ENCODE measurements at places on chromosomes 7 and 10. TPM values are rescaled to one million over a fixed set of nuclear protein-coding genes. Genes with fewer than 3 reads are reported as not detected.

Gene SCART1
- 0.47 TPM for total RNA-seq

Gene ZNF25
- 2.6 TPM for total RNA-seq

DNA sequence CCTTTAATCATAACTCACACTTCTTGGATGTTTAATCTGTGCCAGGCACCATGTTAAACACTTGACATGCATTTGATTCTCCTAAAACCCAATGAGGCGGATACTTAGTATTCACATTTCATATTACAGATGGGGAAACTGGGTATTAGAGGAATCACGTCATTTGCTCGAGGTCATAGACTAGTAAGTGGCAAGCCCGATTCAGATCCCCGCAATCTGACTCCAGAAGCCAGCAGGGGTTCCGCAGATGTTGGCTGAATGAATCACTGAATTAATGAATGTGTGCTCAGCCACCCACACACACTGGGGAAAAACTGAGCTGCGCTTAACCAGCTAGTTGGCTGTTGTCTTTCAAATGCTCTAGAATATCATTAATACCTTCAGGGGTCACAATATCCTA is 22.5 kb upstream of the ENO4 start:
- DNase-seq = no peak

Gene SUN3
- total RNA-seq = 1.1 TPM

DNA sequence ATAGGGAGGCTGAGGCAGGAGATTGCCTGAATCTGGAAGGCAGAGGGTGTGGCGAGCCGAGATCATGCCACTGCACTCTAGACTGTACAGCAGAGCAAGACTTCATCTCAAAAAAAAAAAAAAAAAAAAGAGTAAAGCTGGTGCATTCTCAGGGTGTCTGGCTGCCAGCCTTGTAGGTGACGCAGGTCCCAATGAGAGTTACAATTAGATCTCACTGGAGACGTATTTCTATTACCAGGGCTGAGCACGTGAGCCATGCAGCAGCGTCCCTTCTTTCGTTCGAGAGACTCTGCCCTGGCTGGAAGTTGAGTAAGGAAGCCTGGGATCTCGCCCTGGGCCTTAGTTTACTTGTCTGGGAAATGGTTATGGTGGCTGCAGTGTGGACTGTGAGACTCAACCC is 22.4 kb upstream of the ZMIZ1 start:
- DNase-seq = no peak

- DNase-seq = peak; percentile 88
These were observed 21.2 kb upstream of the RAMP3 start for GRCh38 chr7:45136106-45137060.

Gene PSD
- 0.06 TPM for total RNA-seq

DNA sequence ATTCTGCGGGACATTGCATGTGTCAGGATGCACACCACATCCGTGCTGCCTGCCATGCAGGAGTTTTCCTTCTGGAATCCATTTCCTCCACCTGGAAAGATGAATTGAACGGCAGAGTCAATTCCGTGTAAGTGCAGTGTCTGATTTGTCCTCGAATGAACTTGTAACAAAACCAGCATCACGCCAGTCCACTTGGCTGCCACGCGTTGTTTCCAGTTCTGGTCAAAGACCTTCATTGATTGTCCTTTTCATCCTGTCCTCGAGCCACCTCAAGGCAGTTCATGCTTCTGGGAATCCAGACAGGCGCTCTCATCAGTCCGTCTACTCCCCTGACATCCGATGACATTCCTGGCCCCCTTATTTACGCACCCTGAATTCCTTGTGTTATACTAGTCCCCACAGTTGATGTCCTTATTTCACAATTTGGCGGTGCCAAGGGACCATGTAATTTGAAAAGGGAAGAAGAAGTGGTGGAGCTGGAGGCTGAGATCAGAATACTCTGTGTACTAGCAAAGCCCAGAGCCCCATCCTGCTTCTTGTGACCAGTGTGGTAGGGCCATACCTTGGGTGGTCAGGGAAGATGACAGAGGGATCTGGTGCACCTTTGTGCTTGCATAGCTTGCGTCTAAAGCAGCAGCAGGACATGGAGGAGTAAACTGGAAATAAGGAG is 502.2 kb downstream of the PLXNA4 start:
- no peak for DNase-seq

DNA sequence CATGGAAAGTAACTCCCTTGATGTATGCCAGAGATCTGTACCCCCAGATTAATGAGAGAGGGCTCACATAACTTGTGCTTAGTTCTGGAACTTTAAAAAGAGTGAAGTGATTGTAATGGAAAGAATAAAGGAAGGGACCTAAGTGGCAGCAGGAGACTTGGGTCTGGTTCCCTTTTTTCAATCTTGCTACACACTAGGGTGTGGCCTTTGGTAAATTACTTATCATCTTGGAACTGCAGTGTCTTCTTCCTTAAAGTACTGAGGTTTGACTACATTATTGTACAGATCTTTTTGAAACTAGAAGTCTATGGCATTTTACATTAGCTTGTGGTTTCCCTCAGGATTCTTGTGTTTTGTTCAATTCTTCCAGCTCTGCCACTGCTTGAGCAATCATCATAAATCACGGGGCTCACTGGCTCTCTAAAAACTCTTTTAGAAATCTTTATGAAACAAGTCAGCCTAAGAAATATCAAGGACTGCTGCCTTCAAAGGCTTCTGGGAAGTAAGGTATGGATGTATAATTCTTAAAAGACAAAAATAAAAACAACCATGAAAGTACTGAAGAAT is 22.5 kb upstream of the CHRM2 start:
- DNase-seq = no peak

DNA sequence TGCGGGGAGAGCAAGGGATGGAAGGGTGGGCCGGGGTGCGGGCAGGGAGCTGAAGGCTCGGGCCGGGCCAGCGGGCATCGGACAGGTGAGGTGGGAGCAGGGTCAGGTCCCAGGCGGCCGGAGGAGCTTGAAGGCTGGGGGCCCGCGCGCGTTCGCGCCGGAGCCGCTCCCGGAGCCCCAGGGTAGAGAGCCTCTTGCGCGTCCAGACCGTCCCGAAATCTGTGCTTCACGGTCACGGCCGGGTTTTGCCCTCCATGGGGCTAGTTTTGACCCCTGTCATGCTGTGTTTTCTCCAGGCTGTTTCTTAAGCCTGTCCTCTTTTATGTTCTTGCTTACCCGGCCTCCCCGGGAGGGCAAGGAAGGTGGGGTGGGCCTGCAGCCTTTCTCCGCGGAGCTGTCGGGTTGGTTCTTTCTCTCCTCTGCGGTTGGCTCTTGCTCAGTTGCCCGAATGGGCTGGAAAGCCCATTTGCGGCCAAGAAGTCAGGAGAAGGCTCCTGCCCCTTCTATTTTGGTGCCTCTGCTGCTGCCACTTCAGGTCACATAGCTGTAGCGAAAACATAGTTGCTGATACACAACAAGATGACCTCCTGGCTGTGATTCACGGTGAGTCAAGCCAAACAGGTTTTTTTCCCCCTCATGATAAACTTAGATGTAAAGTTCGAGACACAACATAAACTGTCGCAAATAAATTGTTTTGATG is 650 bp downstream of the UBE2D1 start:
- DNase-seq = no peak

DNA sequence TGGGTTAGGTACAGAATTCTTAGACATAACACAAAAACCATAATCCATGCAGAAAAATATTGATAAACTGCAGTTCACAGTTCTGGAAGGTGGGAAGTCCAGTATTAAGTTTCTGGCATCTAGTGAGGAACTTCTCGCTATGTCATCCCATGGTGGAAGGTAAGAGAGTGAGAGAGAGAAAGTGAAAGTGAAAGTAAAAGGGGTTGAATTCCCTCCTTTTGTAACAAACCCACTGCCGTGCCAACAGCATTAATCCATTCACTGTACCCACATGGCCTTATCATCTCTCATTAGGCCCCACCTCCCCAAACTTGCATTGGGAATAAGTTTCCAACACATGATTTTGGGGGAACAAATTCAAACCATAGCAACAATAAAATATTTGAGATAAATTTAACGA is 17.1 kb downstream of the ZNF485 start:
- peak; percentile 57 for DNase-seq

Gene ARHGAP22
- 2.1 TPM for total RNA-seq

GRCh38 chr10:12466704-12467305 is 117.5 kb downstream of the CAMK1D start:
- no peak for DNase-seq

Gene HMX2
- not detected for total RNA-seq

Gene BICC1
- 11.8 TPM for total RNA-seq

GRCh38 chr7:28837216-28837615 is 120.9 kb downstream of the TRIL start:
- no peak for DNase-seq

DNA sequence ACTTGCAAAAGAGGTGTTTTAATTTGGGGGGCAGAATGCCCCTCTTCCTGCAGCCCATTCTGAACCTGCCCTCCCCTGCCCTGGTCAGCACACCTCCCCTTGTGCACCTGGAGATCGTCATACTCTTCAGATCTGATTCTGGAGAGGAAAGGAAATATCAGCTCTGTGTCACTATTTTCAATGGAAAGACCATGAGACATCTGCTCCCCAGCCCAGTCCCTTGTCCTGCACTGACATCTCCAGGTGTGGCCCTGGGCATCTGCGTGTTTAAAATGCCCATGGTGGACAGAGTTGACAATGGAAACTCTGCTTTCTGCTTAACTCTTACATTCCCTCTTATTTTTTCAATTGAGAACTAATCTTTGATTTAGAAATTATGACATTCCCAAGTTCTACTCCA is 41.6 kb upstream of the RASGEF1A start:
- DNase-seq = no peak

- no peak for DNase-seq
These were observed 23.1 kb downstream of the PDE1C start for GRCh38 chr7:32047075-32047474.

DNA sequence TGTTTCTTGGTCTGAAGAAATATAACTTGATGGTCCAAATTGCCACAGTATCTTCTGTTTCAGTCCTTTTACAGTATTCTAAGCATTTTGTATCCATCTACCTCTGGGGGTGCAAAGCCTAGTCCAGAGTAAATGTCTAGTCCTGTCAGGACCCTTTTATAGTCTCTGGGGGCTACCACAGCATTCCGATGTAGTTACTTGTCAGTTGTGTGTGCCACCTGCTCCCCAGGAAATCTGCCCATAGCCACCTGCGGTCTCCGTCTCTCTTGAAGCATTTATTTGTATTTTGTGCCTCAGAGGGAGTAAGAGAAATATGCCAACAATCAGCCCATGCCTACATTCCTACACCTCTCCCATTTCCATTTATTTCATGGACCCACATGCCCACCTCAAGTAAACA is 12.8 kb downstream of the AGBL3 start:
- DNase-seq = no peak

- no peak for DNase-seq
These were observed 852.8 kb upstream of the CELF2 start for GRCh38 chr10:10164848-10165247.

Gene SPDYE17
- not detected for total RNA-seq

- DNase-seq = no peak
These were observed 86.2 kb downstream of the TACC2 start for GRCh38 chr10:122075171-122075570.

Measured in H4 (cell line).